ENCODE measurements at places on chromosomes 7 and 10.

DNA sequence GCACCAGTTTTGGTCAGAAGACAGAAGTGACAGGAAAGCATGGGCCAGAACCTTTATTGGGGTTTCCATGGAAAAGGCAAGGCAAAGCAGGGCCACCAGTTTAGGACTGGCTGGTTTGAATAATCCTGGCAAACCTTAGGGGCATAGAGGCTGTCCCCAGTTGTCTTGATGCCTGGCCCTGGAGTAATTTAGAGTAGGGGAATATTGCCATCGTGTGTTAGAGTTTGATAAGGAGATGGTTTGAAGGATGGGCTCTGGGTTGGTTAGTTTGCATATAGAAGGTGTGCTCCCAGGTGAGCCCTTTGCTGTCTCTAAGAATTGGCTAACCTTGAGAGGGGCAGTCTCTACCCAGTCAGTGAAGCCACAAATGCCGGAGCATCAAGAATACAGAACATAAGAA is 79.6 kb downstream of the ZNF777 start:
- DNase-seq = no peak

GRCh38 chr10:129171812-129172211 is 295.2 kb upstream of the MGMT start:
- no peak for DNase-seq

- no peak for DNase-seq
These were observed 2.7 kb downstream of the BAG3 start for GRCh38 chr10:119653916-119654315.

GRCh38 chr7:41188163-41189130 is 514.4 kb downstream of the INHBA start:
- DNase-seq = no peak

DNA sequence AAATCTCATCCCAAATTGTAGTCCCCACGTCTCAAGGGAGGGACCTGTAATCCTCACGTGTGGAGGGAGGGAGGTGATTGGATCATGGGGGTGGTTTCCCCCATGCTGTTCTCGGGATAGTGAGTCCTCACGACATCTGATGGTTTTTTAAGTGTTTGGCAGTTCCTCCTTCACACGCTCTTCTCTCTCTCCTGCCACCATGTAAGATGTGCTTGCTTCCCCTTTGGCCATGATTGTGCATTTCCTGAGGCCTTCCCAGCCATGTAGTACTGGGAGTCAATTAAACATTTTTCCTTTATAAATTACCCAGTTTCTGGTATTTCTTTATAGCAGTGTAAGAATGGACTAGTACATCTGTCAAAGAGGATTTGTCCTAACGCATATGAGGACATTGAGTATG is 59.5 kb downstream of the RGS10 start:
- DNase-seq = no peak

GRCh38 chr10:43044961-43045621 is 31.8 kb upstream of the RET start:
- DNase-seq = no peak

DNA sequence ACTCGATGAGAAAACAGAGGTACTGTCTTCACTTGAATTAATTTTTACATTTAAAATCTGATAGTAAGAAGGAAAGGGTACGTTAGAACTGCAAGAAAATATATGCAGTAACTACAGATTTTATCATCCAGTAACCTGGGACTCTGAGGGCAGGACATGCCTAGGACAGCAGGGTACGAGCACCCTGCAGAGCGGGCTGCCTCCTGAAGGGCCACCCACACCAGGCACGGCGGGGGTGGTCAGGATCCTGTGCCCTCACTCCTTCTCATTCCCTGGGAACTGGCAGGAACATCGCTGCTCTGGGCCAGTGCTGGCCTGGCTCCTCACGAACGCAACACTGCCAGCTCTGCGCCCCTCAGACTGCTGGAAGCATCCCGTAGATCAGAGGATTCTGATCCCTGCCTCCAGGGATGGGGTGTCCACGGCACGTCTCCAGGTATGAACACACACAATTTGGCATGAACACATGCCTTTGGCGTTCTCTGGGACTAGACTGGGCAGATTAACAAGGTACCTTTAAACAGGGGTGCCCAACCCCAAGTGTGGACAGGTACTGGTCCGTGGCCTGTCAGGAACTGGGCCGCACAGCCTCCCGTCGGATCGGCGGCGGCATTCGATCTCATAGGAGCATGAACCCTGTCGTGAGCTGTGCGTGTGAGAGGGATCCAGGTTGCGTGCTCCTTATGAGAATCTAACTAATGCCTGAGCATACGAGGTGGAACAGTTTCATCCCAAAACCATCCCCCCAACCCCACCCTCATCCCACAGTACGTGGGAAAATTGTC is 99.3 kb upstream of the FAM20C start:
- DNase-seq = no peak

DNA sequence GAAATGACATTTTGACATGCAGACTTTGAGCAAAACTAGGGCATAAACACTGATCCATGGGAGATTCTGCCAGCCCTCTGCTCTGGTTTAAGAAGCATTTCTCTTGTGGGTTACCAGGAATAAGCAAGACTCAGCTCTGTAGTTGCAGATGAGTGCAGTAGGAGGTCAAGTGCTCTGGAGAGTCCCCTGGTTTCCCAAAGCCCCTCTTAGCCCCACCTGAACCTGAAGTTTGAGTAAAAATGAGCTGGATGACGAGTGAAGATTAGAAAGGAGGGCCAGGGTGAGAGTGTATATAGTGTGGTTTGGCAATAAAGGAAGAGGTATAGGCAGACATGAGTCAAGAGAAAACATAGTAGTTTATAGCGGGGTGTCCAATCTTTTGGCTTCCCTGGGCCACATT is 220.3 kb downstream of the ARL4A start:
- no peak for DNase-seq

GRCh38 chr10:3950676-3951275 is 165.8 kb upstream of the KLF6 start:
- peak; percentile 42 for DNase-seq

GRCh38 chr7:2979201-2979631 is 64.5 kb downstream of the CARD11 start:
- DNase-seq = no peak

- DNase-seq = no peak
These were observed 34.1 kb upstream of the MKI67 start for GRCh38 chr10:128160297-128160711.

GRCh38 chr7:117004899-117005298 is 51.6 kb downstream of the ST7 start:
- no peak for DNase-seq

DNA sequence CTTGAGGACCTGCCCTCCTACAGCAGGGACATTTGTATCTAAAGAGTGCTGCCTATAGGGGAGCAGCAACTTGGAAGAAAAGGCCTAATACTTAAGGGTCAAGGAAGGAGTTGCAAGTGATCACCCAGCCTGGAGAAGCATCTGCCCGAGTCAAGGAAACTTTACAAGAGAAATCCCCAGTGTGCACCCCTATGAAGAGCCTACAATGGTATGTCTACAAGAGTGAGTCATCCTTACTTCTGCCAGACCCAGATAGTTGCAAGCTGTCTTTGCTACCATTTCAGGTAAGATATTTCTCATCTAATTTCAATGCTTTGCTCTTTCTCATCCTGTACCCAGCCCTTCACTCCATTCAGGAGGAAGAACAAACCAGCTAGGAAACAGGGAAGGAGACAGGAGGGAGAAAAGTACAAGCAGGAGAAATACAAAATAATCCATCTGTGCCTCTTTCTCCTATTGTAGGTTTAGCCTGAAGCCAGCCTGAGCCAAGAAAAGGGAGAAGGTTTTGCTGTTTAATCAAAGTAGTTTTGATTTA is 34.4 kb upstream of the AGR3 start:
- no peak for DNase-seq

DNA sequence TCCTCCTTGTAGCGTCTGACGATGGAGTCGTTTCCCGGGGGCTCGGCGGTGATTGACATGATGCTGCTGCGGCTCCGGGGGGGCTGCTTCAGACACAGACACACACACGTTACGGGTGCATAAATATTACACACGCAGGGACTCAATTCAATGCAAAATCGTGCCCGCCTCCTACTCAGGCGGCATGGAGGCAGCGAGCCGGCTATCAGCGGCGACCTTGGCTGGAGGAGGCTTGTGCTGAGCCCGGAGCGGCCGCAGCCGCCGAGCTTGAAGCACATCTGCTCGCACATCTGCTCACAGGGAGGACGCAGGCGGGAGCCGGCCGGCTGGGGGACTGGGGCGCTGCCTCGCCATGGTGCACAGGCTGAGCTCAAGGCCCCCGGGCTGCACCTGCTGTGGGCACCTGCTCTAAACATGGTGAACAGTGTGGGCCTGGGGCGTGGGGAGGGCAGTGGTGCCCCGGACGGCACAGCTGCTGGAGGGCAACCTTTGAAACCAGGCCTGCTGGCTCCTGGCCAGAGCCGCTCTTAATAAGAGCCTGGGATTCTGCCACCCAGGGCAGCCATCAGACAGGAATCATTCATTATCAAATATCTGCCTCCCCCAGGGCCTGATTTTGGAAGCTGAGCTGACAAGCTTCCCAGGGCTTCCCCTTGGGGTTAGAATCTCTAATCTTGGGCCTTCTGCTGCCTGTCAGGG is 84.7 kb upstream of the GNA12 start:
- DNase-seq = no peak

- DNase-seq = no peak
These were observed 176.9 kb downstream of the PTPRN2 start for GRCh38 chr7:158410720-158411119.

- DNase-seq = no peak
These were observed 465.2 kb downstream of the MDFIC start for GRCh38 chr7:115387137-115387536.

DNA sequence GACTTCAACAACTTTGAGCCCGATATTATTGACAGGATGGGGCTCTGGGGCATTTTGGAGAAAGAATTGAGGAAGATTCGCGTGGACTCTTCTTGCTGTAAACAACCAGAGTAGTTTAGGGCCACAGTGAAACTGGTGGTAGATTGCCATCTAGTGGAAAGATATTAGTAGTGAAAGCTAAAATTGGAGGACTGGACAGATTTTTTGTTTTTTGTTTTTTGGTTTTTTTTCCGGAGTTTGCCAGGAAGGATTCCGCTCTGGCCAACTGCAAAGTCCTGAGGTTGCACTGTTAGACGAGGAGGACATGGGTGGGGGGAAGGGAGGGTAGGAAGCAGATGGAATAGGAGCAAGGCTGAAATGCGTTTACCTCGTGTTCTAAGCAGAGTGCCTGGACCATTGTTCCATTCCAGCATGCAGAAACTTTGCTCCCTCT is 11.7 kb downstream of the NOBOX start:
- no peak for DNase-seq

GRCh38 chr10:453647-454046 is 235.8 kb downstream of the DIP2C start:
- DNase-seq = no peak

DNA sequence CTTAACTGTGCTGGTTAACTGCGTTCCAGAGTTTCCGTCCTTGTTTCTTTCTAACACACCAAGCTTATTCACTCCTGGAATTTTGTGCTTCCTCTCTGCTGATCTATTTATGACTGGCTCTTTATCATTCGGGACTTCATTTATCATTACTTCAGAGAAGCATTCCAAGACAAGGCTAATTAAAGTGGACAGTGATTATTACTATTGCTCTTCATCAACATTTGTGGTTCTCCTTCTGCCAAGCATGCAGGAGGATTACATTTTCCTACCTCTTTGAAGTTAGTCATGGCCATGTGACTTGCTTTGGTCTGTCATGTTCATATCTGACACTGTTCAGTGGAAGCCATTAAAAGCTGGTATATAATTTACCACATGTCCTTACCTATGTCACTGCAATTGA is 172.4 kb upstream of the AGR3 start:
- no peak for DNase-seq

DNA sequence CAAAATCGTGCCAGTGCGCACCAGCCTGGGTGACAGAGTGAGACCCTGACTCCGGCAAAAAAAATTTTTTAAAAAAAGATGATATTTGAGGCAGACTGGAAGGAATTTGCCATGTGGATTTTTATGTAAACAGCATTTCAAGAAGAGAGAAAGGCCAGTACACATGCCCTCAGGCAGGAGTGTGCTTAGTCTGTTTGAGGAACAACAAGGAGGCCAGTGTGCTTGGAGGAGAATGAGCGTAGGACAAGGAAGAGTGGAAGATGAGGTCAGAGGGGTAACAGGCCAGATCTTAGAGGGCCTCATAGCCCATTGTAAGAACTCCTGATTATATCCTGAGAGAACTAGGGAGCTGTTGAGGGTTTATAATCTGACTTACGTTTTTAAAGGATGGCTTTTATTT is 17.2 kb upstream of the STRIP2 start:
- DNase-seq = no peak

GRCh38 chr10:70551466-70551865 is 51.1 kb downstream of the PRF1 start:
- DNase-seq = no peak

DNA sequence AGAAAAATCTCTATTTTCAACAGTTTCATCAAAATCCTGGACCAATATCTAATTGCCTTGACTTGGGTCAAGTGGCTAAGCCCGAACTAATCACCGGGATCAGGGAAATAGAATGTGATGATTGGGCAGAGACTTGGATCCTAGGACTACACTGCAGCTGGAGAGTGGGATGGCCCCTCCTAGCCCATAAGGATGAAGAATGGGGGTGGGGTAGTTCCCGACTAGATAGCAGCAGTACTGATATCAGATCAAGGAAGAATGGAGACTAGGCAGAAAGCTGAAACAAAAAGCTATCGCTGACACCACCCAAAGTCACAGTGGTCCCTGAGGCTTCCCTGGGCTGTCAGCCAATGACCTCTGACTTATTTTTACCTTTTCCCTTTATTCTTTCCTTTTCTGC is 160.4 kb upstream of the PHYHIPL start:
- DNase-seq = no peak

Measured in activated naive CD4-positive, alpha-beta T cell treated with Interleukin-2 at 50 U/mL for 16 hours (primary cell).